Activated CD4-positive, alpha-beta T cell treated with anti-CD3 and anti-CD28 coated beads, Interleukin-2, amount 10 ng/mL, durations not matched to agents 24 days and 14 days (primary cell): ENCODE measurements at places on chromosomes 12 and 14. TPM values are rescaled to one million over a fixed set of nuclear protein-coding genes. Genes with fewer than 3 reads are reported as not detected.

GRCh38 chr12:77189901-77190416 is 124.6 kb upstream of the E2F7 start:
- H3K27ac ChIP-seq: no peak overlapping the region
- no peaks in the 10 kb centered on the region for H3K27me3 ChIP-seq
- H3K4me1 ChIP-seq: no peaks in the 10 kb centered on the region
- no peak for DNase-seq
- no peaks in the 10 kb centered on the region for H3K36me3 ChIP-seq

Gene PNMA1
- 29.7 and 30.4 TPM in 2 replicates for total RNA-seq

Gene KLRC4
- not detected in 2 replicates for total RNA-seq

Gene ZNF891
- total RNA-seq: 2.2 and 2.4 TPM in 2 replicates

- H3K27me3 ChIP-seq: no peaks in the 10 kb centered on the region
- no peak overlapping the region for H3K4me3 ChIP-seq
- DNase-seq: no peak
- H3K4me1 ChIP-seq: peaks cover 3% of the 10 kb centered on the region
These were observed 109.5 kb downstream of the DIP2B start for GRCh38 chr12:50614167-50614759.

Gene PFDN5
- 319 and 342 TPM in 2 replicates for total RNA-seq

DNA sequence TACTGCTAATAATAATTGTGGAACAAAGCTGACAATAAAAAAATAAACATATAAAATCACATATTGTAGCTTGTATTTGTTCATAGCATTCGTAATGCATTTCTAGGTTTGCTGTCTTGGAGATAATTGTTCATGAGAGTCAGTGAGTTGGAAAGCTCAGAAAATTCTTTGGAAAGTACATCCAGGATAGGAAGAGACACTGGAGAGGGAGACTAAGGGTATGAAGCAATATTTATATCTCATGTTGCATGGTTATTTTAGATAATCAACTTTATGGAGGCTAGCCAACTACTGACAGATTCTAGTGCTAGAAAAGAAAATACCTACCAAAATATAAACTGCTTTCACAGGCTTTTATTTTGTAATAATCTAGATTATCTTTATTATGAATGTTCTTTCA is 1095.2 kb downstream of the FSCB start:
- no peak for DNase-seq
- no peaks in the 10 kb centered on the region for H3K27me3 ChIP-seq
- no peaks in the 10 kb centered on the region for H3K36me3 ChIP-seq

DNA sequence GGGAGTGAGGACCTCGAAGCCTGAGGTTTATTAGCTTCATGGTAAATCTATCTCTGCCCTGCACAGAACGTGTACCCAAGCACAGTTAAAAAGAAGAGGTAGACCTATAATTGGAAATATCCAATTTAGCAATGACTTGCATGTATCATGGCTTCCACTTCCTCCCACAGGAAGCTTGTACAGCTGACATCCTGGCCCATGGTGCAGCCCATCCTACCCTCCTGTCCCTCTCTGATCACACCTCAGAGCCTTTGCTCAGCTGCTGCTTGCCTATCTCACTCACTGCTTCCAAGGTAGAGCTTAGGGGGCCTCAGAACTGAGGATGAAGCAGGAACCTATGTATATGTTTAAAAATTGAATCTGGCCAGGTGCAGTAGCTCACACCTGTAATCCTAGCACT is 4.3 kb upstream of the BCDIN3D start:
- no peak for DNase-seq
- H3K4me3 ChIP-seq: no peak overlapping the region
- peaks cover 21% of the 10 kb centered on the region for H3K27me3 ChIP-seq
- H3K4me1 ChIP-seq: peaks cover 20% of the 10 kb centered on the region

DNA sequence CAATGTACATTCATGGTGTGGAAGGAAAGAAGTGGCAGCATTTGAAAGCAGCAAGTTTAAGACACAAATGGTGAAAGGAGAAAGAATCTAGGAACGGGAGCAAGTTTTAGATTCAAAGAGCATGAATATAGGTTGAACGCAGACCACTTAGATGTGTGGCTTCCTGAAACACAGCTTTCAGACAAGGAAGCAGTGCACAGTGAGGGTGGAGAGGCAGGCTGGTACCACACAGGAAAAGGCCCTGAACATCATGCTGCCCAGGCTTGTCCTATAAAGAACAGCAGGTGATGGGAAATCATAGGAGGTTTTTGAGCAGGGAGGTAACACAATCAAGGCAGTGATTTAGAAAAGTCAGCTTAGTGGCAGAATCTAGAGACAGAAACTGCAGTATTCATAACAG is 35.6 kb downstream of the GNS start:
- no peak overlapping the region for H3K4me3 ChIP-seq
- no peak for DNase-seq
- no peaks in the 10 kb centered on the region for H3K27me3 ChIP-seq
- peaks cover 40% of the 10 kb centered on the region for H3K36me3 ChIP-seq
- peaks cover 5% of the 10 kb centered on the region for H3K4me1 ChIP-seq
- no peak overlapping the region for H3K27ac ChIP-seq

DNA sequence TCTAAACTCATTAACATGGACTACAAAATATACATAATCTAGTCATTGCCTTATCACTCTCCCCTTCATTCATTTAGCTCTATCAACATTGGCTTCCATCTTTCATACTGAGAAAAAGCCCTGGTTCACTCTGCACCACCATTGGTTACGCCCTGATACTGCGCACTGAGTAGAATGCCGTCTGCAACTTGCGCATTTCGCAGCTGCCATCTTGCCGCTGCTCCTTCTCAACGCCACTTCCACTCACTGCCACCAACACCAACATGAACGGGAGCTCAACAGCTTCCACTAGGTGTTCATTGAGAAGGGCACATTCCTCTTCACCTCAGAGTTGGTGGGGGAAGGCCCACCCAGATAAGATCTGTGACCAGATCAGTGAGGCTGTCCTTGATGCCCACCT is 71.3 kb downstream of the EEA1 start:
- H3K4me1 ChIP-seq: peaks cover 3% of the 10 kb centered on the region
- no peak overlapping the region for H3K4me3 ChIP-seq
- H3K27ac ChIP-seq: no peak overlapping the region
- H3K27me3 ChIP-seq: no peaks in the 10 kb centered on the region
- peaks cover 31% of the 10 kb centered on the region for H3K36me3 ChIP-seq

GRCh38 chr14:22561661-22562579 is 27.1 kb downstream of the DAD1 start:
- H3K36me3 ChIP-seq: peaks cover 44% of the 10 kb centered on the region
- peaks cover 87% of the 10 kb centered on the region for H3K4me1 ChIP-seq
- DNase-seq: peak; percentile 95
- no peaks in the 10 kb centered on the region for H3K27me3 ChIP-seq

DNA sequence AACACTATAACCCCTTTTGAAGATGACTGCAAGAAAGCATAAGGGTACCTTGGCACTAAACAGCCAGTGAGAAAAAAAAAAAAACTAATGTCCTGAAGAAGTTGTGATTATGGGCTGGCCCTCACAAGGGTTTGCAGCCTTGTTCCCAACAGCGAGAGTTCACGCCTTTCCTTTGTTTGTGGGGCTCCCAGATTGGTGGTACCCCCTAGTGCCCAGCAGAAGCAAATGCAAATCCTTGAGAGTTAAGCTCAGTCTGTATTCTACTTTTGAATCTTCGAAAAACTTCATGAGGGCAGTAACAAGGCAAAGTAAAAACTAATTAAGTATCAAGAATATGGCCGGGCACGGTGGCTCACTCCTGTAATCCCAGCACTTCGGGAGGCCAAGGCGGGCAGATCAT is 238.9 kb upstream of the LMO3 start:
- H3K36me3 ChIP-seq: no peaks in the 10 kb centered on the region
- no peaks in the 10 kb centered on the region for H3K27me3 ChIP-seq
- no peak overlapping the region for H3K27ac ChIP-seq
- H3K4me3 ChIP-seq: no peak overlapping the region

Gene HOXC12
- total RNA-seq: not detected in 2 replicates

DNA sequence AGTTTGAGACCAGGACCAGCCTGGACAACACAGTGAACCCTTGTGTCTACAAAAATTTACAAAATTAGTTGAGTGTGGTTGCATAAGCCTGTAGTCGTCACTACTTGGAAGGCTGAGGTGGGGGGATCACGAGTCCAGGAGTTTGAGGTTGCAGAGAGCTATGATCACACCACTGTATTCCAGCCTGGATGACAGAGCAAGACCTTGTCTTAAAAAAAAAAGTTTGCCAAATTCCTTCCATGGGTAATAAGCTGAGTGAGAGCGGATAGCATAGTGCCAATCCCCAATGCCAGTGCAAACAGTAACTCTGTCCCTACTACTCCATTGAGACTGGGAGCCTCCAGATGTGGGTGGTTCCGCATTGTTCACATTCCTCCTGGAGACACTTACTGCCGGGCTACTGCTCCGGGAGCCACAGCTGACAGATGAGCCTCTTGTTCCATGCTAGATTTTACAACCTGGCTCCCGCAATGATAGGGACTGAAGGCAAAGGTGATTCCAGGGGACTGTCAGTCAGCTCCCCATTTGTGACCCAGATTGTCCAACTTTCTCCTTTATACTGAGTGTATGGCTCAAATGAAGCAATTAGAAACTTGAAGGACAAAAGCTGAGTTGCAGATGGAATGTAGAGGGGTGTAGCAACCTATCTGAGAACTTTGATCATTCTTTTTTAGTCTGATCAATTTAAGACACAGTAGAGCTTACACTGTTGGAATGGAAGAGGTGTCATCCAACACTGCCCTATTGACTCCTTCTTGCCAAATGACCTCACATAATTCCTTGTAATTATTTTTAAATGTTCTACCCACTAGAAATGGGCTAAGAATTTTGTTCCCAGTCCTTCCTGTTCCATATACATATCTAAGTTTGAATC is 13.4 kb upstream of the FRMD6 start:
- no peak overlapping the region for H3K27ac ChIP-seq
- H3K4me1 ChIP-seq: no peaks in the 10 kb centered on the region
- H3K4me3 ChIP-seq: no peak overlapping the region
- H3K36me3 ChIP-seq: no peaks in the 10 kb centered on the region
- no peak for DNase-seq

Gene SMOC1
- not detected in 2 replicates for total RNA-seq

Gene FAM181A
- not detected in 2 replicates for total RNA-seq

- H3K27ac ChIP-seq: peak overlapping the region; percentile 94
- H3K27me3 ChIP-seq: no peaks in the 10 kb centered on the region
- peaks cover 17% of the 10 kb centered on the region for H3K36me3 ChIP-seq
- DNase-seq: peak; percentile 84
- peak overlapping the region; percentile 73 for H3K4me3 ChIP-seq
- H3K4me1 ChIP-seq: peaks cover 46% of the 10 kb centered on the region
These were observed 26.9 kb upstream of the LGALS3 start for GRCh38 chr14:55102141-55102621.

Gene COL2A1
- 0.07 TPM in 1 of 2 replicates, not detected in the other for total RNA-seq

- peaks cover 5% of the 10 kb centered on the region for H3K36me3 ChIP-seq
- H3K27ac ChIP-seq: peak overlapping the region; percentile 49
- H3K27me3 ChIP-seq: peaks cover 27% of the 10 kb centered on the region
These were observed 1.2 kb downstream of the NT5DC3 start for GRCh38 chr12:103839609-103840461.

Gene KRT74
- total RNA-seq: not detected in 2 replicates

Gene FOXN4
- total RNA-seq: not detected in 2 replicates

Gene CD4
- total RNA-seq: 264 and 271 TPM in 2 replicates

DNA sequence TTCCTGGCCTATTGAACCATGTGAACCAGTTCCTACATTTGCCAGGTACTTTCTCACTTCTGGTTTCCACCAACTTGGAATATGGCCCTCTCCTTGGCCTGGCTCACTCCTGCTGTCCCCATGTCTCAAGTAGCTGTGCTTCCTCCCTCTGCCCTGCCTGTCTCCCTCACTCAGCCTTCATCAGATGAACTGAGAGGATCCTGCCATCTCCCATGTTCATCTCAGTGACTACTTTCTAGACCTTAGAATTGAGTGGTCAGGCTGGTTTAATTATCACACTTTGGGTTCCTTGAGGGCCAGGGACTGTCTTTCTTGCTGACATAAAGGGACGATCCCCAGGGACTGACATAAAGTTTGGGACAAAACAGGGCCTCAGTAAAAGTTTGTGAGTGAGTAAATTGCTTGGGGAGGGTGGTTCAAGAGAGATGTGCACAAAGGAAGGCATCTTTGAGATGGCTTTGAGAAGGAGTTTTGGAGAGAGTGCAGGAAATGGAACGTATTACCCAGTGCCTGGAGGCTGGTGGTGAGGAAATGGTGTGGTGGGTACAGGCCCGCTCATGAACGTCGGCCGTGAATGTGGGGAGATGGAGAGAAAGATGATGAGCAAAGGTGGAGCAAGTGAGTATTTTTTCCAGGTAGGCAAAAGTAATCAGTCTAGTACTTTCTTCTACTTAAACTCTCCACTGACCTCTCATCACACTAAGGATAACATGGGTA is 20.8 kb downstream of the DYRK2 start:
- no peaks in the 10 kb centered on the region for H3K27me3 ChIP-seq
- peak overlapping the region; percentile 38 for H3K27ac ChIP-seq
- H3K4me1 ChIP-seq: peaks cover 14% of the 10 kb centered on the region
- H3K4me3 ChIP-seq: no peak overlapping the region
- peaks cover 43% of the 10 kb centered on the region for H3K36me3 ChIP-seq
- no peak for DNase-seq

DNA sequence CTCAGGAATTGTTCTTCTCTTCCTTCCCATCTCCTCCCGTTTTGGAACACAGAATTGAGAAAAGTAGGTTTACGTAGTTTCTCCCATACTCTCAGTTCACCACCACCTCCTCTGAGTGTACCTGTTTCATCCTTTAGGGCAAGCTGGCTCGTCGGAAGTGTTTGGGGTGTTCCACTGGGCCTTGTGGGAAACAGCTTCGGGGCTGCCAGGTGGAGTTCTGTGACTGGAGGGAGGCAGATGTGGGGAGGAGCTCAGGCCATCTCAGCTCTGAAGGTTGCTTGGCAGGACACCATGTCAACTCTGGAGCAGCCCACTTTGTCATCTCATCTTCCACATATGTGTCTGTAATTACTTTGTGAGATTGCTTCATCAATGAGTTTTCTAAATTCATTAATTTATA is 53.5 kb upstream of the RD3L start:
- DNase-seq: no peak
- H3K4me3 ChIP-seq: no peak overlapping the region
- no peaks in the 10 kb centered on the region for H3K36me3 ChIP-seq
- peaks cover 9% of the 10 kb centered on the region for H3K27me3 ChIP-seq

GRCh38 chr14:89258728-89259273 is 158.2 kb downstream of the FOXN3 start:
- no peak for DNase-seq
- peak overlapping the region; percentile 13 for H3K27ac ChIP-seq
- H3K27me3 ChIP-seq: no peaks in the 10 kb centered on the region
- peaks cover 32% of the 10 kb centered on the region for H3K36me3 ChIP-seq
- no peak overlapping the region for H3K4me3 ChIP-seq

- no peaks in the 10 kb centered on the region for H3K36me3 ChIP-seq
- DNase-seq: no peak
- H3K27ac ChIP-seq: no peak overlapping the region
- H3K27me3 ChIP-seq: no peaks in the 10 kb centered on the region
These were observed 62.4 kb downstream of the TMX1 start for GRCh38 chr14:51302295-51303030.

- no peak for DNase-seq
- H3K27me3 ChIP-seq: peaks cover 51% of the 10 kb centered on the region
- H3K4me1 ChIP-seq: peaks cover 19% of the 10 kb centered on the region
- H3K27ac ChIP-seq: no peak overlapping the region
These were observed 1.9 kb downstream of the PTPN21 start for GRCh38 chr14:88552876-88553275.
